ENCODE measurements at places on chromosomes 12 and 14. TPM values are rescaled to one million over a fixed set of nuclear protein-coding genes. Genes with fewer than 3 reads are reported as not detected.

- H3K27ac ChIP-seq, result no peak overlapping the region
- no peaks in the 10 kb centered on the region for H3K36me3 ChIP-seq
Observed at GRCh38 chr12:108907839-108908351, 28.0 kb downstream of the DAO start.

TSPAN9 gene
- 0.87 TPM for total RNA-seq

RASSF8 gene
- total RNA-seq, result 0.26 TPM

CD27 gene
- total RNA-seq, result 39.3 TPM

GRCh38 chr14:104845033-104845666 is 19.9 kb upstream of the CEP170B start:
- DNase-seq, result no peak
- H3K27ac ChIP-seq, result no peak overlapping the region

C12orf56 gene
- total RNA-seq, result not detected

- no peaks in the 10 kb centered on the region for H3K27me3 ChIP-seq
- H3K4me1 ChIP-seq, result peaks cover 41% of the 10 kb centered on the region
- H3K27ac ChIP-seq, result peak overlapping the region; percentile 97
- H3K36me3 ChIP-seq, result no peaks in the 10 kb centered on the region
- DNase-seq, result peak; percentile 54
Observed at GRCh38 chr12:25052196-25052913, 103.5 kb upstream of the BCAT1 start.

NUMB gene
- 46.9 TPM for total RNA-seq

DNA sequence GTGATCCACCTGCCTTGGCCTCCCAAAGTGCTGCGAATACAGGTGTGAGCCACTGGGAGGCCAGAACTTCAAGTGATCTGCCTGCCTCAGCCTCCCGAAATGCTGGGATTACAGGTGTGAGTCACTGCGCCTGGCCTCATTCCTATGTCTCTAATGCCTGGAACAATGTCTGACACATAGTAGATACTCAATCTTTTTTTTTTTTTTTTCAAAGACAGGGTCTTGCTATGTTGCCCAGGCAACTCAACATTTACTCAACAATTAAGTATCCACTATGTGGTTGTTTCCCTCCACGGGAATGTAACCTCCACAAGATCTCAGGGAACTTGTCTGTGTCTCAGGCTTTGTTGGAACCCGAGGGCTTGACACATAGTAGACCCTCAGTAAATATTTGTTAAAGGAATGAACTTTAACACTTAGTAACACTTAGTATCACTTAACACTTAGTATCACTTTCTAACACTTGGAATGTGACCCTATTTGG is 3.0 kb upstream of the TMEM120B start:
- no peak for DNase-seq
- H3K27ac ChIP-seq, result no peak overlapping the region
- peaks cover 1% of the 10 kb centered on the region for H3K36me3 ChIP-seq
- no peaks in the 10 kb centered on the region for H3K27me3 ChIP-seq

- no peaks in the 10 kb centered on the region for H3K4me1 ChIP-seq
- H3K4me3 ChIP-seq, result no peak overlapping the region
- no peaks in the 10 kb centered on the region for H3K36me3 ChIP-seq
- no peak overlapping the region for H3K27ac ChIP-seq
- DNase-seq, result no peak
Observed at GRCh38 chr14:24943024-24943423, 106.9 kb downstream of the STXBP6 start.

OTOGL gene
- not detected for total RNA-seq

GRCh38 chr14:23091294-23092225 is 3.4 kb downstream of the ACIN1 start:
- peaks cover 48% of the 10 kb centered on the region for H3K4me1 ChIP-seq
- no peak for DNase-seq
- H3K27me3 ChIP-seq, result no peaks in the 10 kb centered on the region
- H3K36me3 ChIP-seq, result peaks cover 48% of the 10 kb centered on the region
- H3K4me3 ChIP-seq, result no peak overlapping the region
- peak overlapping the region; percentile 79 for H3K27ac ChIP-seq

AKAP6 gene
- total RNA-seq, result 1.8 TPM

LPAR5 gene
- 4.8 TPM for total RNA-seq

DNA sequence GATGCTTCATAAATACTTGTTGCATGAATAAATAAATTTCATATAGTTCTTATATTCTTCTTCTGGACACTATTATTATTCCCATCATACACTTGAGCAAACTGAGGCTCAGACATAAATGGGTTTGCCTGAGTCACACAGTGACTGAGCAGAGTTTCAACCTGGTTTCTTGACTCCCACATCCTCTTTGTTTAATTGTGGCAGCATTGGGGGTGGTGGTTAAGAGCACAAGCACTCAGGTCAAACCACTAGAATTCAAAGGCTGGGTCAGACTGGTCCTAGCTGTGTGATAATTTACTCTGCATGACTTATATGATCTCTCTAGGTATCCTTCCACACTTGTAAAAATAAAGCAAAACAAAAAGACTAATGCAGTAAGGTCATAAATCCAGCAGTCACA is 274.9 kb upstream of the SRRM4 start:
- no peaks in the 10 kb centered on the region for H3K36me3 ChIP-seq
- no peaks in the 10 kb centered on the region for H3K27me3 ChIP-seq
- no peak overlapping the region for H3K27ac ChIP-seq
- no peak overlapping the region for H3K4me3 ChIP-seq
- no peak for DNase-seq

- DNase-seq, result no peak
- peaks cover 2% of the 10 kb centered on the region for H3K27me3 ChIP-seq
- H3K4me3 ChIP-seq, result no peak overlapping the region
- H3K4me1 ChIP-seq, result no peaks in the 10 kb centered on the region
Observed at GRCh38 chr12:125528281-125528680, 463.0 kb downstream of the AACS start.

- H3K4me1 ChIP-seq, result no peaks in the 10 kb centered on the region
- peaks cover 13% of the 10 kb centered on the region for H3K27me3 ChIP-seq
- no peaks in the 10 kb centered on the region for H3K36me3 ChIP-seq
- DNase-seq, result no peak
- H3K27ac ChIP-seq, result no peak overlapping the region
Observed at GRCh38 chr12:24679126-24679525, 269.8 kb downstream of the BCAT1 start.

DNA sequence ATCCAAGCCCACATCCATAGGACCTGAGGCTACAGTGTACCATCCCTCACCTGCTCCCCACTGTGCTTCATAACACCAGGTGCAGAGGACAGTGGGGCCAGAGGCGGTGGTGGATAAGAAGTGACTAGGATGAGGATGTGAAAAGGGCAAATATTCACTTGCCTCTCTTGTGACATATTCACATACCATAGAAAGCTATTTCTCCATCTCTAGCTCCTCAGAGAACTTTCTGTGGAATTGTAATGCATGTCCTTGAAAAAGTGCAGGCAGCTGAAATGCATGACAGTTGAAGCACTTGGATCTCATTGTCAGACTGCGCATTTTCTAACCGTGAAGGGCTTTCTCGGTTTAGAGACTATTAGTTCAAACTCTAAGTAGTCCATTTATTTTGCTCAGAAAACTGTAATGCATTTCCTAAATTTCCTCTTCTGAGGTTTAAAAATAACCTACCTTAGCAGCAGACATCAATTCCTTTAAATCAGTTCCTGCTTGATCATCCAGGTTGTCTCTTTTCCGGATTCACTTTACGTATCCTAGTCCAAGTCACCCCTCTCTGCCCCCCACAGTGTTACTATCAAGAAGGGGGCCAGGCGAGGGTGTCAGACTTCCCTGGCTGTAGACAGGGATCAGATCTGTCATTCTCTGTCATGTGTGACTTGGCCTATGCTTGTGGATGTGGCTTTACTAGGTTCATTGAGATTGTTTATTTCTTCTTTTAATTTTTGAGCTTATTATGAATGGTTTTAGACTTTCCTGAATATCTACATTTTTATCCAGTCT is 984.0 kb upstream of the TMEM132C start:
- H3K36me3 ChIP-seq, result no peaks in the 10 kb centered on the region
- no peak overlapping the region for H3K27ac ChIP-seq
- H3K4me3 ChIP-seq, result no peak overlapping the region
- DNase-seq, result no peak

- no peaks in the 10 kb centered on the region for H3K36me3 ChIP-seq
- no peak for DNase-seq
- H3K4me3 ChIP-seq, result no peak overlapping the region
- H3K27ac ChIP-seq, result no peak overlapping the region
- no peaks in the 10 kb centered on the region for H3K4me1 ChIP-seq
Observed at GRCh38 chr12:97312570-97313135, 150.0 kb upstream of the RMST start.

DNA sequence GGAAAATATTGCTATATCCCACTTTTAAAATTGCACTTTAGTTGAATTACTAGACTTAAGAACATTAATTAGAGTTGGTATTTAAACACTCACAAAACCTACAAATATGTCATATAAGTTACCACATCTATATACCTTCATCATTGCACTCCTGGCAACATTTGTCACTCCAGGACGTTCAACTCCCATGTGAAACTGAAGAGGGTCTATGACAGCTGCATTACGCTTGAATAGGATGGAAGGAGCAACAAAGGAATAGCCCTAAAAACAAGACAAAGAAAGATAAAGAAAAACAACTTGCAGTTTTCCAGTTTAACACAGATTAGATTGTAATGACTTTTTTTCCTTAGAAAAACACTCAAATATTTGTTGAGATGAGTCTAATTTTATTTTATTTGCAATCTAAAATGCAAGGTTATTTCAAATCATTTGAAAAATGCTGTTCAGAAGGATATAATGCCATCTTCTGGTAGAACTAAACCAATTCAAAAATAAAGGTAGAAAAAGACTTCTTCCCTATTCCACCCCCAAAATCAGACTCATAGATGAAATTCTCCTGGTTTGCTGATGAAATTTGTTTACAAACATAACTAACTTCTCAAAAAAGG is 84.3 kb upstream of the TTC7B start:
- DNase-seq, result no peak
- H3K4me1 ChIP-seq, result peaks cover 9% of the 10 kb centered on the region
- H3K27ac ChIP-seq, result no peak overlapping the region
- no peaks in the 10 kb centered on the region for H3K27me3 ChIP-seq

DNA sequence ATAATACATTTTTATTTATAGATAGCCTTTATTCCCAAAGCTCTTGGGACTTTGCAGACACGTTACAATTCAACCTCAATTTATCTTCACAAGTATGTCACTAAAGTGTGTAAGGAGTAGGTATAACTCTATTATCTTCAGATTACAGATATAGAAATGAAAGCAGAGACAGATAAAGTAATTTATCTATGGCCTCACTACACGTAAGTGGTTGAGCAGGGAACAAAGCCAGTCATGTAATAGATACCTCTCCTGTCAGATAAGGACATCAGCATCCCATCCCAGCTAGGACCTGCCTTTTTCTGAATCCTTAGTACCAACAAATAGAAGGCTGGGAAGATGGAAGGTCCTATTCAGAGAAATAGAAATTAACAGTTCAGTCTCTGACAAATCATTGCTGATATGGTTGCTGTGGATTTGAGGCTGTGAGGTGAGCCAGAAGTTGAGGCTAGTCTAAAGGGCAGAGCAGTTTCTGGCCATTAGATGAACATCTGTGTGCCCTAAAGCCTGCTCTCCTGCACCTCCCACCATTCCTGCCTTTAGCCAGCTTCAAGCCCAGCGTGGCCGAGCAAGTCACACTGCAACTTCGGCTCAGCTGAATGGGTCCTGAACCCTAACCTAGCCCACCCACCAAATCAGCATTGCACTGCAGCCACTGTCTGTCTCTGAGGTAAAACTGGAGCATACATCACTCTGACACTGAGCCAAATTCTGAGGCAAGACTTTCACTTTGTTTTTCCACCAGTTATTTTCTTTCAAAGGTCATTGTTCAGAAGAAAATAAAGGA is 71.1 kb upstream of the PLEKHA5 start:
- peaks cover 4% of the 10 kb centered on the region for H3K4me1 ChIP-seq
- H3K27ac ChIP-seq, result no peak overlapping the region
- peaks cover 4% of the 10 kb centered on the region for H3K27me3 ChIP-seq
- no peak for DNase-seq
- no peaks in the 10 kb centered on the region for H3K36me3 ChIP-seq

SLC25A47 gene
- not detected for total RNA-seq

GRCh38 chr12:820336-820735 is 68.0 kb downstream of the WNK1 start:
- H3K4me1 ChIP-seq, result peaks cover 53% of the 10 kb centered on the region
- DNase-seq, result peak; percentile 31
- peaks cover 12% of the 10 kb centered on the region for H3K36me3 ChIP-seq
- no peak overlapping the region for H3K4me3 ChIP-seq
- no peaks in the 10 kb centered on the region for H3K27me3 ChIP-seq
- peak overlapping the region; percentile 28 for H3K27ac ChIP-seq

DNA sequence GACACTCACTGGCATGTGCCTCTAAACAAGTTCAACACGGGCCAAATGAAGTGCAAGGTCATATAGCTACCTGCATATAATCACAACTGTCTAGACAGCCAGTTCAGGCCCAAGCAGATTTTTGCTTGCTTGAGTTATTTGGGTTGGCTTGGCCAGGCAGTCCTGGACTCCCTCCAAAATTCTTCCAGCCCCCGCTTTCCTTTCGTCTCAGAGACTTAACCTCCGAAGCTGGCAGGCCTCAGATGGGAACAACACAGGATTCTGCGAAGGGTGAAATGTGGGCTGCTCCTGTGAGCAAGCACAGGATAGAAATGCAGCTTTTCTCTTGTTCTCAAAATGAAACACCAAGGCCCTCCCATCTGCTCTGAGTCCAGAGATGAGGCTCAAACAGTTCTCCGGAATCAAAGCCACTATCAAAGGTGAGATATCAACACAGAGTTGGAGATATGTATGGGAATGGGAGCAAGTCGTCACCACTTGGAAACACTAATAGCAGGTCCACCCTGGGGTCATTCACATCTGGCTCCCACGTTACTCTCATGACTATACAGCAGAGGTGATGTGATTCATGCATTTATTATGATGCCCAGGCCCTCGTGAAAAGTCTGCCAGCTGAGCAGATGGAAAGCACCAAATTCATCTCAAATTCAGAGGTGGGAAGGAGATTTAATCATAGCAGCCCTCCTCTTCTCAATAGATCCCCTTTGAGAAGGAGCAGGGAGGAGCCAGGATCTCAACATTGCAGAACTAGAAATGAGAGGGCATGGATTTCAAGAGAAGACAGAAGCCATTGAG is 389.8 kb downstream of the NUAK1 start:
- H3K4me3 ChIP-seq, result no peak overlapping the region
- H3K36me3 ChIP-seq, result no peaks in the 10 kb centered on the region
- no peak for DNase-seq
- no peaks in the 10 kb centered on the region for H3K4me1 ChIP-seq

DNA sequence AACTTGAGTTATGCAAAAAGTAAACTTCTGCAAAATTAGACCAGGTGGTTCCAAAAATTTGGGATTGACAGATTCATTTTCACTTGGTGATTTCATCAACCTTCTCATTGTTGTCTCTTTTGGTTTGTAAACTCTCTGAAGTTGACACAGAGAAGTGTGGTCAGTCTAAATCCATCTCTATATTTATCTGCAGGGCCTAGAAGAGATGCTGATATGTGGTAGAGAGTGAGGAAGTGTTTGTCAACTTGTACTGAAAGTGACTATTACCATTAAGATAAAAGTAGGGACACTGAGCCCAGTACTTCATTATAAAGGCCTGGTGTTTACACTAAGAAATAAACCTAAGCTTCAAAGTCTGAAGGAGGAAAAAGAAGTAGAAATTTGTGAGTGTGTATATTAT is 73.7 kb downstream of the RMST start:
- no peaks in the 10 kb centered on the region for H3K4me1 ChIP-seq
- H3K4me3 ChIP-seq, result no peak overlapping the region
- no peak for DNase-seq
- no peaks in the 10 kb centered on the region for H3K27me3 ChIP-seq

NKX2-8 gene
- total RNA-seq, result not detected

GZMB gene
- total RNA-seq, result 2,258 TPM

All from activated CD4-positive, alpha-beta memory T cell treated with anti-CD3 and anti-CD28 coated beads for 36 hours (primary cell).